T-helper 17 cell (primary cell): ENCODE measurements at places on chromosomes 13 and 19. TPM values are rescaled to one million over a fixed set of nuclear protein-coding genes. Genes with fewer than 3 reads are reported as not detected.
A peak's percentile ranks its signal among the peaks of the same experiment; 100 is the strongest.

DNA sequence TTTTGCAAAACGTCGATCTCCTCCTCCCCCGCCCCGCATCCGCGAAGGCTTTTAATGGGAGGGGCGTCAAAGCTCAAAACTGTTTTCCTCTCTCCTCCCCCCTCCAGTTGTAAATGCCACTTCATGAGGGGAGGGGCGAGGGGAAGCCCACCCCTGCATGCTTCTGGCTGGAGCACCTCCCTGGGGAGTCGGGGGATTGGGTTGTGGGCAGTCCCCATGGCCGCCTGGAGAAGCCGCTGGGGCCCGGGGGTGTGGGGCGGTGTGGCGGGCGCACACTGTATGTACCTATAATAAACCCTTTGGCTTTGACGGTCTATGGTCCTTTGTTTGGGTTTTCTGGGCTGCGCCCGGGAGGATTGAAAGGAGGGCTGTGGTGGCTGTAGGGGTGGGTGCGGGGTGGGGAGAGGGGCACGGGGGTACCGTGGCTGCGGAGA lies 505 bp upstream of the SHKBP1 start:
- DNase-seq: peak; percentile 19

The MIR17HG gene
- 9.1 TPM for total RNA-seq

GRCh38 chr19:50629801-50630200 lies 9.9 kb downstream of the SYT3 start:
- no peak for DNase-seq

- DNase-seq: no peak
Measured at GRCh38 chr13:75694722-75695121, 58.6 kb downstream of the LMO7 start.

GRCh38 chr19:33406521-33407139 lies 33.1 kb downstream of the CEBPG start:
- DNase-seq: peak; percentile 71

DNA sequence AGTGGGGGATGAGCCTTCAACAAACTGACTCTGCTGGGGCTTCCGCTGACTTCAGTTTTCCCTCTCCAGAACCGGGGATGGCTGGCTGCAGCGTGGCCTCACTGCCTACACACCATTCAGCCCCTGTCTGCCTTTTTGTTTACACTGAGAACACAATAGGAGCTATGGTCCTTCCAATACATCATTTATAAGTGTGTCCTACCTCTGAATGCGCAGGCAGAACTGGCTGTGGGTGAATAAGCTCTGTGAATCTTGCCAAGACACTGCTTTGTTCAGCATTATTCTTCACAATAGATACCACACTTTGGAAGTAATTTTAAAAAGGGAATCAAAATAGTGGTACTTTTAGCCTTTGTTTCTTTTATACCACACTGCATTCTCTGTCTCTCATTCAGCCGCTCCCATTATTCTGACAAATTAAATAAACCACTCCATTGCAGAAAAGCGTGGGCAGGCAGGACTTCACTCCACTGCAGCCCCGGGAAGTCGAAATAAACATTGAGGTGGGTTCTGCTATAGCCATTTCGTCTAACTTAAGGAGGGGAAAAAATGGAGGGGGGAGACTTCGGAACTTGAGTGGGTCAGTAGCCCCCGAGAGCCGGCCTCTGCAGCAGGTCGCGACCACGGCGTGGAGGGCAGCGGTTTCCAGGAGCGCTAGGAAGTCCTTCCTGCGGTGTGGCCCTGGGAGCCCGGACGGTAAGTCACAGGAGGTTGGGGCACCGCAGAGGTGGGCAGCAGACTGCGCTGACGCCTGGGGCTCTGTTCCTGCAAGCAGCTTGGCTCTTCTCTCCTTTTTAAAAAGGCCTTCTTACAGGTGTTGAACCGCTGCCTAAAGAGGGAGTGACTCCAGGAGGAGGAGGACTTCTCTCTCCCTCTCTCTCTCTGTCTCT lies 94.8 kb upstream of the SOX1 start:
- DNase-seq: no peak

The LRRC4B gene
- not detected for total RNA-seq
